ENCODE measurements at places on chromosomes 4 and X.

GRCh38 chr4:79904331-79904730 lies 168.7 kb downstream of the ANTXR2 start:
- no peak for ATAC-seq

DNA sequence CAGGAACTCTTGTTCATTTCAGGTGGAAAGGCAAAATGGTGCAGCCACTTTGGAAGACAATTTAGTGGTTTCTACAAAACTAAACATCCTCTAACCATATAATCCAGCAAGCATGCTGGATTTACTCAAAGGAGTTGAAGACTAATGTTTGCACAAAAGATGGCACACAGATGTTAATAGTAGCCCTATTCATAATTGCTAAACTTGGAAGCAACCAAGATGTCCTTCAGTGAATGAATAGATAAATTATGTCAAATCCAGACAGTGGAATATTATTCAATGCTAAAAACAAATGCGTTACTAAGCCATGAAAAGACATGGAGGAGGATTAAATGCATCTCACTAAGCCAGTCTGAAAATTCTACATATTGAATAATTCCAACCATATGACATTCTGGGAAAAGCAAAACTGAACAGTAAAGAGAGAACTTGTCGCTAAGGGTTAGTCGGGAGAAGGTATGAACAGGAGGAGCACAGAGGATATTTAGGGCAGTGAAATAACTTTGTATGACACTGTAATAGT lies 48.2 kb upstream of the PCDH7 start:
- no peak for ATAC-seq

- ATAC-seq = no peak
Measured at GRCh38 chrX:134258202-134258601, 21.2 kb downstream of the CCDC160 start.

DNA sequence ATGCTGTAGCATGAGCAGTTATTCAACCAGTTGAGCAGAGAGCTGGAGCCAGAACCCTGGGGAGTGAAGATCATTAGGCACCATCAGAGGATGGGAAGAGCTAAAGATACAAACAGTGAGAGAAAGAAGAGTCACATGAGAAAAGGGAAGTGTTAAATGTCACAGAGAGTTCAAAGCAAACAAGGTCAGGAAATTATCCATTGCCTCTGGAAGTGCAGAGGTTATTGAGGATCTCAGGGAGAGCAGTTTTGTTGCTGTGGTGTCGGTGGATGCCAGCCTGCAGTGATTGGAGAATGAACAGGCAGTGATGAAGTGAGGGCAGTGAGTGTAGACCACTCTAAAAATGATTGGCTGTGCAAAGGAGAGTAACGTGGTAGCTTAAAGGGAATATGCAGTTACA lies 17.7 kb downstream of the SPARCL1 start:
- no peak for ATAC-seq

DNA sequence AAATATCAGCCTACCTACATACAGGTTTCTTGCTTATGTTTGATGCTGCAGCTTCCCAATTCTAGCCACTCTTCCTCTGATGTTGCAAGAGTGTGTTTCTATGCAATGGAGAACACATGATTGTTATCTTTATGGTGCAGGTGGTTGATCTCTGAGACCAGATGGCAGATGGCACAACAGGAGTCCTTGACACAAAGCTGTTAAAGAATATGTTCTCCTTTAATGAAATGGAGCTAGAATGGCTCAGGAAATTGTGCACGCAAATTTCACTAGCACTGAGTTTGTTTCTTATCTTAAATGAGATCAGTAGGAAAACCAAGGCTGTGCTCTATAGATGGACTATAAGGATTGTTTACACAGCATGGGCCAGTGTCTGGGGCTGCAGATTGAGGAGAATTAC lies 29.9 kb upstream of the TTC29 start:
- ATAC-seq = no peak
